A549 treated with CORT108297 at 1 μM for 4 hours (cell line): ENCODE measurements at places on chromosomes 7 and 10. TPM values are rescaled to one million over a fixed set of nuclear protein-coding genes. Genes with fewer than 3 reads are reported as not detected.

Gene ZP3
- 16.6 to 21.8 TPM (median 19.3 TPM) in 5 replicates for total RNA-seq

Gene LIPK
- total RNA-seq: not detected in 5 replicates

Gene GJD4
- 0.06 TPM in 1 of 5 replicates, not detected in the others for total RNA-seq

Gene CDK14
- total RNA-seq: 0.06 to 0.42 TPM (median 0.13 TPM) in 5 replicates

Gene SLC39A12
- not detected in 5 replicates for total RNA-seq

Gene RTKN2
- total RNA-seq: 0.83 to 1.1 TPM (median 0.93 TPM) in 5 replicates

Gene ALOX5
- total RNA-seq: 0.16 to 0.67 TPM (median 0.32 TPM) in 5 replicates

Gene ANKRD30A
- total RNA-seq: 0.52 to 0.94 TPM (median 0.72 TPM) in 5 replicates

Gene NKX2-3
- 0.06 to 0.11 TPM in 2 of 5 replicates, not detected in the others for total RNA-seq

Gene GPR37
- 0.36 to 0.68 TPM (median 0.47 TPM) in 5 replicates for total RNA-seq

Gene TMEM273
- total RNA-seq: not detected in 5 replicates

Gene TAS2R5
- 0.24 to 0.47 TPM (median 0.35 TPM) in 5 replicates for total RNA-seq
